ENCODE measurements at places on chromosomes 1 and 21.

DNA sequence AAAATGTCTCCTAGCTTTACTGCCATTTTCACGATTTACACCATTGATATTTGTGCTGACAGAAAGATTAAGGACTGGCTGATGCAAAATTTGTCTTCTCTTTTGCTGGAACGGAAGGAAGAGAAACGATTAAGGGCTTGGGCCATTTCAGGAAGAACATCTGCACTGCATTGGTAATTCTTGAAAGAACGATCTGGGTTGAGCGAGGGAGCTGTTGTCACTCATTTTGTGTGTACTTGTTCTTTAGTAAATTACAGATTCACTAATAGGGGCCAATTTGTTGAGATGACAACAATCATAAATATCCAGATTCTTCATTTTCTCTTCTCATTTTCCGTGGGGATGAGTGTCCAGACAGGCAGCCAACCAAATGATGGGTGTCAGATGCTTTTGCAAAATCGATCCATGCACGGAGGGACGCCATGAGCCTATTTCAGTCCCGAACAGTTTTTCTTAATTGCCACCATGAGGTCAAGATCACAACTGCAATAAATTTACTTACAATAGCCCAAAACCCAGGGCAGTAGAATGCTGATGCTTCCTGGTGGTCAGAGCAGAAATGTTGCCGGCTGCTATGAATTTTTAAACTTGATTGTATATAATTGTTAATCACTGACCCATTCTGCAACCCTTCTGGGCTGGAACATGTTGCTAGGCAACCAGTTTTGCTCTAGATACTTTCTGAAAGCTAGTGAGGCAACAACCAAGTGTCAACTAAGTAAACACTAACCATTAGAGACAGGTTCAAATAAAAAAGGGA, 132.4 kb upstream of the TIAM1 start:
- no peak for DNase-seq

DNA sequence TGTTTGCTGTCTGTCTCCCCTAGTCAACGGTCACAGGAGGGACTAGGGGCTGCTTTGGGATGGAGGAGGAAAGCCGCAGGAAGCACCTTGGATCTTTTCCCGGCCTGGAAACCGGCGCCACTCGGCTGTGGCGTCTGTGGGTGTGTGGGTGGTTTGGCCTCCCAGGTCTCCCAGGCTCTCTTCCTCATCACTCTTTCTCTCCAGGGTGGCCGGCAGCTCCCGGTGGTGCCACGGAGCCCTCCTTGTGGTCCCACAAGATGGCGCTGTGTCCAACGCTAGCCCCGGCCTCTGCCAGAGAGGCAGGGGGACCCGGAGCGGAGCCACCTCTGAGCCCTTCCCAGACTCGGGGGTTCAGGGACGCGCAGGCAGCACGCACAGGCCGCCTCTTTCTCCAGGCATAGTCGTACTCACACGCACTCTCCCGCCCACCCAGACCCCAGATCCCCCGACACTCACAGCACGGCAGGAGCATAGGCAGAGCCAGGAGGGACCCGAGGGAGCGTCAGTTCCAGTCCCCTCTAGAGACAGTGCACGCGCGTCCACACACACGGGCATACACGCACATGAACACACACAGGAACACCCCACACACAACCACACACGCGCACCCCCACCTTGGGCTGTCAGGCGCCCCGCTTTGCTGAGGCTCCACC, 31.2 kb downstream of the CDCP2 start:
- DNase-seq = peak; percentile 88

- DNase-seq = no peak
Observed at GRCh38 chr1:243433737-243434370, 178.0 kb downstream of the SDCCAG8 start.

- no peak for DNase-seq
Observed at GRCh38 chr1:247557926-247558674, 9.2 kb downstream of the GCSAML start.

GRCh38 chr21:38151021-38151645, 105.7 kb upstream of the KCNJ15 start:
- no peak for DNase-seq

GRCh38 chr1:244324176-244324883, 127.4 kb downstream of the ADSS2 start:
- DNase-seq = no peak

DNA sequence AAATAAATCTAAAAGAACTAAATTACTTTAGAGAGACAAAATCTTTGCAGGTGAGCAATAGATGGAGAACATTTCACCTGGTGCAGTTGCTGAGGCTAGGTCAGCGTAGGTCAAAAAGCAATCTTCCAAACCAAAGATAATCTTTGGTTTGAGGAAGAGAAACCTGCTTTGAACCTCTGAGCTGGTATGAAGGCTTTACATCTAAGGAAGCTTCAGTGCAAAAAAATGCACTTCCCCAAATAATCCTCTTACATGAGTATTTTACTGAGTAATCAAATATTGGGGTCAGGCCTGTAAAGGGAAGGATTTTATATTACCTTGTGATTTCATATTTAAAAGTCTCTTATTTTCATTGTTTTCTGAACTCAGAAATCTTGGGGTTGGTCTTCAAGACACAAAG, 223.6 kb downstream of the SRGAP2C start:
- DNase-seq = no peak

Measured in 8988T (cell line).